Nephron progenitor cell (in vitro differentiated cells): ENCODE measurements at places on chromosomes 12 and 14.
A peak's percentile ranks its signal among the peaks of the same experiment; 100 is the strongest.

DNA sequence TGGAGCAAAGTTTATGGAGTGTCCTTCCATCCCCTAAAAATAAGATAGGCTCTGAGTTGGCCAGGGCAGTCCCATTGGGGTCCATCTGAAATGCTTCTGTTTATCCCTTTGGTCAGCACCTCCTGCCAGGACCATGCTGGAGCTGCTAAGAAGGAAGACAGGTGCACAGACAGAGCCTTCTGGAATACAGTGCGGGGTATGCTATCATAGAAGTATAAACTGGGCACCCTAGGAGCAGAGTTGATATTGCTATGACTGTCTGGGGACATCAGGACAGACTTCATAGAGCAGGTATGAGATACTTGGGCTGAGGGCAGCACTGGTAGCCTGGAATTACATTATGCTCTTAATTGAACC, 170.4 kb upstream of the HIF1A start:
- DNase-seq = no peak

DNA sequence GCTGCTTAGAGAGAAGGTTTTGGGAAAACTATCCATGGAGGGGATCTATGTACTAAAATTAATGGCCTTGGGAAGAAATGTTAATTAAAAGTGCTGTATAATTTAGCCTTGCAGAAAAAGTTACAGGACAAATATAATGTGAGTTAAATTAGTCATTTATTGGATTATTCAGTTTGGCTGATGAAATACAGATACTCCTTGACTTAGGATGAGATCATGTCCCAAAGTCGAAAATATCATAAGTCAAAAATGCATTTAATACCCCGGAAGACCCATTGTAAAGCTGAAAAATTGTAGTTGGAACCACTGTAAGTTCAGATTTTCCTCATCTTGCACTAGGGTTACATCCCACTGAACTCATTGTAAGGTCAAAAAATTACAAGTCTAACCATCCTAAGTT, 9.7 kb downstream of the RTRAF start:
- no peak for DNase-seq

DNA sequence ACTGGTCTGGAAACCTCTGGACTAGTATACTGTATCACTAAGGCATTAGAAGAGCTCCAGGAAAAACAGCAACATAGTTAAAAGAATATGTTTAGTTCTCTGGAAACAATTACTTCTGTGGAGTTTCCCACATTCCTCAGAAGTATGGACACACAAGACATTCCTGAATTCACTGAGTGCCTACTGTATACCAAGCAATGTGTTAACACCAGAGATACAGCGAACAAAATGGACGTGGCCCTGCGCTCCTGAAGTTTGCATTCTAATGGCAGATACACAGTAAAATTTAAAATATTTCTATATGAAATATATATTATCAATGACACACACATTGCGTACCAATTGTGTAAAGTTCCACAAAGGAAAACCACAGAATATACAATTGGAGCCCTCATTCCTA, 1.1 kb downstream of the ANGEL1 start:
- DNase-seq = no peak

DNA sequence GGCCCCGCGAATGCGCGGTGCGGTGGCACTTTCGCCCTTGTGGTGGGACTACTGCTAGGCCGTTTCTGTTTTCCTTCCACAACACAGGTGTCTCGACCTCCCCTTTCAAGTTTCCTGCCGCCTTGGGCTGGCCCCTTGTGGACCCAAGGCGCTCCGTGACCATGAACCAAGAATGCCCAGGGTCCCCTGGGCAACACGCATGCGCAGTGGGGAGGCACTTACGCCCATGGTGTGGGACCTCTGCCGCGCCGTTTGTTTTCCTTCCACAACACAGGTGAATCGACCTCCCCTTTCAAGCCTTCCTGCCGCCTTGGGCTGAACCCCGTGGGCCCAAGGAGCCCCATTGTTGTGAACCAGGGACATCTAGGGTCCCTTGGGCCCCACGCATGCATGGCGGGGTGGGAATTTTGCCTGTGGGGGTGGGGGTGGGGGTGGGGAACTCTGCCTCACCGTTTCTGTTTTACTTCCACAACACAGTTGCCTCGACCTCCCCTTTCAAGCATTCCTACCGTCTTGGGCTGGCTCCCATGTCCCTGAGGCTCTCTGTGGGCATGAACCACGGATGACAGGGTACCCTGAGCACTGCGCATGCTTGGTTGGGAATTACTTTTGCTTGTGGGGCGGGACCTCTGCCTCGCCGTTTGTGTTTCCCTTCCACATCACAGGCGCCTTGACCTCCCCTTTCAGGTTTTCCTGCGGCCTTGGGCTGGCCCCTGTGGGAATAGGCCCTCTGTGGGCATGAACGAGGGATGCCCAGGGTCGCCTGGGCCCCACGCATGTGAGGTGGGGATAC, 355.1 kb downstream of the ALG10 start:
- no peak for DNase-seq

DNA sequence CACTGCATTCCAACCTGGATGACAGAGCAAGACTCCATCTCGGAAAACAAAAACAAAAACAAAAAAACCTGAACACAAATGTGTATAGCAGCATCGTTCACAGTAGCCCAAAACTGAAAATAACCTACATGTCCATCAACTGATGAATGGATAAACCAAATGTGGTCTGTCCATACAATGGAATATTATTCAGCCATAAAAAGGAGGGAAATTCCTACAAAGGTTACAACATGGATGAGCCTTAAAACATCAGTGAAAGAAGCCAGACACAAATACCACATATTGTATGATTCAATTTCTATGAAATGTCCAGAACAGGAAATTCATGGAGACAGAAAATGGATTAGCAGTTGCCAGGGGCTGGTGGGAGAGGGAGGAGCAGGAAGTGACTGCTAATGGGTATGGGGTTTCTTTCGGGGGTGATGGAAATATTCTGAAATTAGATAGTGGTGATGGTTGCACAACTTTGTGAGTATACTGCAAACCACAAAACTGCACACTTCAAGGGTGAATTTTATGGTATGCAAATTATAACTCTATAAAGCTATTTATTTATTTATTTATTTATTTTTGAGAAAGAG, 4.0 kb downstream of the MYL2 start:
- no peak for DNase-seq

- no peak for DNase-seq
Observed at GRCh38 chr12:21676776-21677175, 19.1 kb upstream of the LDHB start.

DNA sequence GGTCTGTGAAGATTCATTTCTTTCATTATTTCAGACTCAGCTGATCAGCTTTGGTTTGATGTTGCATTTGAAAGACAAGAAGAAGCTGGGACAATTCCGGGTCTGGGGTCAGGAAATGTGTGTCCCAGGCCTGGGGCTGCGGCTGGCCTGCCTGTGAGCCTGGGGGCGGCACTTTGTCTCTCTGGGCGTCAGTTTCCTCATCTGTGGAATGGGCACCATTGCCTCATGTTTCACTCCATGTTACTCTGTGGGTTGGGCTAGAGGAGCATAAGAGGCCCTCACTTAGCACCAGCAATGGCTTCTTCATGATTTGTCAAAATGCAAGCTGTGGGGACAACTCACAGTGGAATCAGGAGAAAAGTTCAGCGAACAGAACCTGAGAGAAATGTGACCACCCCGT, 570.1 kb downstream of the VRK1 start:
- no peak for DNase-seq

DNA sequence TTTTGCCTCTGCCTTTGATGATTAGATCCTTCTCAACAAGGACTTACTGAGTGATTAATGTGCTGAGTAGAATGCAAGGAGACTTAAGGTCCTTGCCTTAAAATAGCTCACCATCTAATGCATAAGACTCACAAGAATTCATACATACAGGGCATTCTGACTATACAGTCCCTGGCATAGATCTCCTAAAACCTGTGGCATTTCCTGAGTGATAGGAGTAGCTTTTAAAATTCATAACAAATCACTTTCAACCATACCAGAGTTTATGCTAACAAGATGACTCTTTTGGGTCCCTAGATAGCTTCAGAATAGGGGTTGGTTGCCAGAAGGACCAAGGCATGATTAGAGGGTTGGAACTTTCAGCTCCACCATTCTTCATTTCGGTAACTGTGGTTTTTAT, 48.8 kb downstream of the STXBP6 start:
- no peak for DNase-seq

GRCh38 chr12:74988156-74988555, 221.5 kb downstream of the KCNC2 start:
- DNase-seq = no peak

DNA sequence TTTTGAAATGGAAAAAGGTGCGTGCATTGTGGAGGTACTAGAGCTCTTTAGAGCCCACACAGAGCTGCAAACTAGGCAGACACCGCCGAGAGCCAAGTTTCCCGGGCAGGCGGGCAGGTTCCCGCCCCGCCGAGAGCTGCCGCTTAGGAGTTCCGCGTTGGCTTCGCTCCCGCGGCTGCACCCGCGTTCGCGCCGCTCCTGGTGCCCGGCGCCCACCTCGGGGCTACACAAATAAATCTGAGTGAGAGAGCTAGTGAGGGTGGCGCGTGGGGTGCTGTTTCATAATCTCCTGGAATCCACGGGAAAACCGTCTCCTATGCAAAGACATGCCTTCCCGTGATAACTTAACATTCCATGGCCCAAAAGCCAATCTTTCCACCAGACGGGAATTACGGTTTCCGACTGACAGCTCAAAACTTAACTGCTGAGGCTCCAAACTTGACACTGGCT, 645 bp downstream of the KITLG start:
- peak; percentile 47 for DNase-seq

- no peak for DNase-seq
Observed at GRCh38 chr14:105845725-105846309, 319.4 kb downstream of the TMEM121 start.

GRCh38 chr14:20746566-20746965, 879 bp downstream of the EDDM3A start:
- no peak for DNase-seq

- no peak for DNase-seq
Observed at GRCh38 chr14:26143057-26143456, 454.8 kb downstream of the NOVA1 start.

- no peak for DNase-seq
Observed at GRCh38 chr14:69199786-69200185, 8.5 kb downstream of the EXD2 start.

- peak; percentile 4 for DNase-seq
Observed at GRCh38 chr14:99524091-99524661, 43.0 kb downstream of the CCNK start.

DNA sequence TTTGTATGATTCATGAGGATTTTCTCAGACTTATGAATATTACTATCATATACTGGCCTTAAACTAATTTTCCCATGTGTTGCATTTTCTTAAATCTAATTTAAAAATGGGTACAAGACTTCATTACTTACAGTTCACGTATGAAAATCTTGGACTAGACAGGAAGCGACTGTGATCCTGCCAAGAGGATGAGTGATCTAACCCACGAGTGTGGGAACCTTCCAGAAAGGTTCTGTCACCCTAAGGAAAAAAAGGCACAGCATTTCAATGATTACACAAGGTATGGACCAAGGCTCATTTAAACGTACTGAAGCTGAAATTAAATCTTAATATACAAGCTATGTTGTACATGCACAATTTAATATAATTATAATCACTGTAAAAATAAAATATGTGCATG, 293.5 kb upstream of the DIO2 start:
- no peak for DNase-seq

- no peak for DNase-seq
Observed at GRCh38 chr12:78164154-78164553, 333.5 kb downstream of the NAV3 start.

GRCh38 chr12:98060411-98060810, 455.0 kb upstream of the TMPO start:
- DNase-seq = no peak

DNA sequence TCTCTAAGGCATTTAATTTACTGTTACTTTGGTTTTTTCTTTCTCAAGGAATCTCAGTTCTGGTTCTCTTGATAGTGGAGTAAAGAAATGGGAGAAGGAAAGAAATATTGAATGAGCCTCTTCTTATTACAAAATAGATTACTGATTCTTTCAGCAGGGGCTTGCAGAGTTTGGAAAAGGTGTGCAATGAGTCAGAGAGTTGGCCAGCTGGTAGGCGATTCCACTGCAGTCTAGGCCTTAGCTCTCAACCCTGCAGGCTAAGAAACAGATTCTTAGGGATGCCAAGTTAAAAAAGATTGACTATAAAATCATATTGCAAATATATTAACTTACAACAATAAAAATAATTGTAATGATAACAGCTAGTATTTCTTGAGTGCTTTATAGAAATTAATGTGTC, 25.8 kb downstream of the NR1H4 start:
- DNase-seq = no peak

DNA sequence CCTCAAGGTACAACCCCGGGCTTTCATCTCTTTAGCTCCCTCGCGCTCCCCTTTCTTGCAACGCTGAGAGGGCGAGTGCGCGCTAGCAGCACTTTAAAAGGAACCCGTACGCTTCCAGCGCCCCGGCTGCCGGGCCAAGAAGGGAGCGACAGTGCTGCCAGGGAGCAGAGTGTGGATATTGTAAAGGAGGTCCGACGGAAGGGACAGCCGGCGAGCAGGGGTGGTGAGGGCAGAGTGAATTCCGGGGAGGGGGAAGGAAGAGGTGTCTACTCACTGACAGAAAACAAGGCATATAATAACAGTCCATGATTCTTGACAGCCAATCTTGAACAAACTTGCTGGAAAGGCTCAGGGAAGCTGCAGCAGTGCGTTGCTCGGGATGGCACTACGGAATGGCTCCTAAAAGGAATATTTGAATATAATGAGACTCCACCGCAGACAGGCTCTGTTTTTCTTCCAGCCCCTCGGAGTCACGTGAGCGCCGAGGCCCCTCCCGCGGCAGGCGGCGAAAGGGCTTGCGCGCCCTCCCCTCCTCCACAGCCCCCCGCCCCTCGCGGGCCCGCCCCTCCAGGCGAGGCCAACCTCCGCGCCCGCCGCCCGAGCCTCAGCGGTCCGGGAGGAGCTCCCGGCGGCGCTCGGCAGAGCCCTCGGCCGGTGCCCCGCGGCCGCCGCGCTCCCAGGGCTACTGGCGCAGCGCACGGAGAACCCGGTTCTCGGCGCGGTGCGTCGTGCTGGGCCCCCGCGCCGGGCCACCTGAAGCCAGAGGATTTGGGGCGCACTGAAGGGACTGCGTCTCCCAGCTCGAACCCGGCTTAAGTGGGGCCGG, 3.4 kb downstream of the BMP4 start:
- peak; percentile 90 for DNase-seq

- DNase-seq = no peak
Observed at GRCh38 chr12:13562915-13563742, 366.6 kb downstream of the EMP1 start.

- DNase-seq = no peak
Observed at GRCh38 chr14:75264036-75264435, 14.6 kb upstream of the FOS start.

- no peak for DNase-seq
Observed at GRCh38 chr12:110590059-110590458, 6.9 kb upstream of the PPTC7 start.

GRCh38 chr14:31703056-31703455, 141.9 kb downstream of the NUBPL start:
- DNase-seq = no peak

DNA sequence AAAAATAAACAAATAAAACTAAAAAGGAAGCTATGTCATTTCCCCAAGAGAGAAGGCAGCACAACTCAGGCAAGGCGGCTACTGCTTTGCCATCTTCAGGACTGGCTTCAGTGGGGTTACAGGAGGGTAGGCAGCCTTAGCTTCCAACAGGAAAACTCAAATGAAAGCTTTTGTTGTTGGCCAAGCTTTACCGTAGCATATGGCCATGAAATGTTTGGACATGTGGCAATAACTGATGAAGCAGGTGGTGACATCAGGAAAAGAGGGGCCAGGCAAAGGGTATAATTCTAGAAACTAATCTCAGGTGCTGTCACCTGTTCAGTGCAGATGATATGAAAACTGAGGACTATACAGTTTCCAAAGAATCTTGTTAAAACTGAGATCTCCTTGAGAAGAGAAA, 22.8 kb upstream of the NPFF start:
- DNase-seq = no peak
